ENCODE measurements at places on chromosomes 7 and 10. TPM values are rescaled to one million over a fixed set of nuclear protein-coding genes. Genes with fewer than 3 reads are reported as not detected.

DNA sequence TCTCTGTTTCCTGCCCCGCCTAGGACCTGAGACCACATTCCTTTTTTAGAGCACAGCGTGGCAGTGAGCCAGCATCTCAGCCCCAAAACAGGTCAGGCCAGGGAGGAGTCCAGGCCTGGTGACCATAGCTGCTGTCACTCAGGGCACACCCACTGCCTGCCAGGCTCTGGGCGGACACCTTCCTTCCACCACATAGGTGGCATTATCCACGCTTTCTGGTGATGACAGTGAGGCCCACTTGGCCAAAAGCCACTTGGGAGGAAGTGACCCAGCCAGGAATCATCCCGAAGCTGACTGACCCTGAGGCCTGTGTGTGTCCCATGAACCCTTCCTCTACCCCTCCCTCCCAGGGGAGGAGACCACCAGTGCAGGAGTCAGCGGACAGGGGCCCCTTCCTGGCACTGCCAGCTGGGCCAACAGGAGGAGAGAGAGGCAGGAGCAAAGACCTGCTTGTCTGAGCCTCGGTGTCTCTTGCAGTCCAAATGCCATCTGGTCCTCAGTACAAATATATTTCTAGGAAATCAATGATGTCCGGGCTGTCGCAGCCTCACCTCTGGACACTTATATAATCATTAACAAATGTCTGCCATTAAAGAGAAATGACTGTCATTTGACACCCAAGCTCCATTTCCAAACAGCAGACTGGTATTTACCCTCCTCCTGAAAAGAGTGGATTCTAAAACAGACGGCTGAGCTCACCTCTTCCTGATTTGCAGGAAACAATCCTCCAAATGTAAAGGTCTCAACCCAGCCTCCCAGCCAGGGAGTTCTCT, 63.0 kb downstream of the ABRAXAS2 start:
- peak; percentile 92 for DNase-seq

DNA sequence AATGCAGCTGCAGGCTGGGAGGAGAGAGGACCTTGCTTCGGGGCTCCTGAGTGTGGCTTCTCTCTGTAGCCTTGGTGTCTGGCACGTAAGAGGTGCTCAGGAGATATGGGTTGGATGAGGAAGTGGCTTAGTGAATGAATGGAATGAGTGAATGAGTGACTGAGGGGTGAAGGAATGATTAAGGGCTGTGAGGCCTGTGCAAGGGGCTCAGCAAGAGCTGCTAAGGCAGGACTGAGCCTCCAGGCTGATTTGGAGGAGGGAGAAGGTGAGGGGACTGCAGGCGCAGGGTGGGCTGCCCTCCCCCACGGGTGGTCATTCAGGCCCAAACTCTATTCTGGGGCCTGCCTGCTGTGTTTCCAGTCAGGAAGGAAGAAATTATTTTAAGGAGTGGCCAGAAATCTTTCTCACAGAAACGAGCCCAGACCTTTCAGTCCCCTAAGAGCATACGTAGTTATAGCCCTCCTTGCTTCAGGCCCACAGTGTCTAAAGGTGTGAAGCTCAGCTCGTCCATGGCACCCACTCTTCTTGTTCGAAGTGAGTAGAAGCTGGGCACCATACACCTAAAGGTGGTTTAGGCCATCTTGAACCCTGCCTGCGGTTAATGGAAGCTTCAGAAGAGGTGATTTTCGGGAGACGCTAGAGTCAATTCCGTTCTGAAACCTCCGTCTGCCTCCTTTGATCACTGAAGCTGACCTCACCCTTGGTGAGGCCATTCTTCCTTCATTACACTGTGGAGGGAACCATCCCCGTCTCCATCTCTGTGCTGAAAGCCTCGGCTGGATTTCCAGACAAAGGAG, 49.5 kb upstream of the SAMD8 start:
- DNase-seq = no peak

DNA sequence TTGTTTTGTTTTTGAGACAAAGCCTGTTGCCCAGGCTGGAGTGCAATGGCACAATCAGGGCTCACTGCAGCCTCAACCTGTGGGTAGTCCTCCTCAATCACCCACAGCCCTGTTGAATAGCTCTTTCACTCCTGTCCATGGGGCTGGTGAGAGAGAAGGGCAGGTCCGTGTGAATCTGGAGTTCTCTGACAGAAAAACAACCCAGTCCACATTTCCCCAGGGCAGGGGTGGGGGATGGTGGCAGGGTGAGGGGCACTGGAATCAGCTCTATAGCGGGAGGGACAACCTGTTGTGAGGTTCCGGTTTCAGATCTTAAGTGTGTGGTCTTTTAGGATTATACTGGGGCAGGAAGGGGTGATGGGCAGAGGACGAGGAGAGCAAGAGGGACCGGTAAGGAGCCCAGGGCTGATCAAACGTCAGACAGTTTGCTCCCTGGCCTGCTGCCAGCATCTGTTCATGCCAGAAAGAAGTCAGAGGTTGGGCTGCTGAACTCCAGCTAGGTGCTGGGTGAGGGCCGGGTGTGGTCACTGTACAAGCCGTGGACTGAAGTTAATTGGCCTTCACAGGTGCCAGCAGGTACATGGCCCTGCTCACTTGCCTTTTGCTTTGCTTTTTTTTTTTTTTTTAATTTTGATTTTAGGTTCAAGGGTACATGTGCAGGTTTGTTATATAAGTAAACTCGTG, 33.2 kb upstream of the MKRN1 start:
- peak; percentile 68 for DNase-seq

GRCh38 chr10:61031341-61031740, 87.4 kb upstream of the RHOBTB1 start:
- DNase-seq = no peak

DNA sequence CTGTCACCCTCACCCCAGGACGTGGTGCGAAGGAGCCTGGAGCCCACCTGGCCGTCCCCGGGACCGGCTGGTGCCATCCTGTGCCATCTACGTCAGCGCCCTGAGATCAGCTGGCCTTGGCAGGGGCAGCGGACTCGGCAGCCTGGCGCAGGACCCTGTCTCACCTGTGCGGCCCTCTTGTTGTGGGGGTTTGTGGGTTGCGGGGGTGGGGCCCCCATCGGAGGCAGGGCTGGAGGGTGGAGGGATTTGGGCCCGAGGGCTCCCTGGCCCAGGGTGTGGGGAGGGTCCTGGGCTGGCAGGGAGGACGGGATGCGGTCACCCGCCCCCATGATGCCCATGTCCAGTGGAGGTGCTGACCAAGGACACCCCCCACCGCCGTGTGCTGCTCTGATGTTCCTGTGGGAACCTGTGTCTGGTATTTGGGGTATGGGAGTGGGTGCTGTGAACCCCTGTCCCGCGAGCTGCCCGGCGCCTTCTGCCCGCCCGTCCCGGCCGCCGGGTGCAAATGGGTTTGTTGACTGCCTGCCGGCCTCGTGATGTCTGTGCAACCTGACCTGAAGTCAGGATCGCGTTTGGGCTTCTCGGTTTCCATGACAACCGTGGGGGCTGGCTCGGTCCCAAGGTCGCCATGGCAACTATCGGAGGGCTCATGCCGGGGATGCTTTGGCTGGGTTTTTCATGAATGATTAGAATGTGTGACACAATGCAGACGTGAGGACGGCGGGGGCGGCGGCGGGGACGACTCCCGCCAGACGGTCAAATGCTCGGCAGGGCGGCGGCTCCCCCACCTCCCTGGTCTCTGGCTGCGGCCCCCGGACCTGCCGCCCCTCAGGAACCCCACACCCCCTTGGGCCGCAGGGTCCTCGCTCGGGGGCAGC, 7.3 kb downstream of the MAFK start:
- peak; percentile 92 for DNase-seq

GRCh38 chr10:73850863-73851461, 23.4 kb downstream of the CAMK2G start:
- peak; percentile 47 for DNase-seq

DNA sequence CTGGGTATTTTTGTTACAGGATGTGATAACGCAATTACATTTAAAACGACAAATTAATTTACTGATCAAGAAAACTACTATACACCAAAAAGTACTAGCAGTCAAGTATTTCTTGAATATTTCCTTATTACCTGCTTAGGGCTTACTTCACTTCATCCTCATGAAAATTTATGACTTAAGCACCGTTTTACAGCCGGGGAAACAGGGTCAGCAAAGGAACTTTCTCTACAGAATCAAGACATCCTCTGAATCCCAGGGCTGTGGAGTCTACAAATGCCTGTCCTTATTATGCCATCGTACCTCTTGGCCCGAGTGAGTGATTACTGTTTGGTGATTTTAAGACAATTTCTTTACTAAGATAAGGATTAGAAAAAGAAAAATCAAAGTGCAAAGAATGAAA, 248.3 kb downstream of the ZMYND11 start:
- no peak for DNase-seq

DNA sequence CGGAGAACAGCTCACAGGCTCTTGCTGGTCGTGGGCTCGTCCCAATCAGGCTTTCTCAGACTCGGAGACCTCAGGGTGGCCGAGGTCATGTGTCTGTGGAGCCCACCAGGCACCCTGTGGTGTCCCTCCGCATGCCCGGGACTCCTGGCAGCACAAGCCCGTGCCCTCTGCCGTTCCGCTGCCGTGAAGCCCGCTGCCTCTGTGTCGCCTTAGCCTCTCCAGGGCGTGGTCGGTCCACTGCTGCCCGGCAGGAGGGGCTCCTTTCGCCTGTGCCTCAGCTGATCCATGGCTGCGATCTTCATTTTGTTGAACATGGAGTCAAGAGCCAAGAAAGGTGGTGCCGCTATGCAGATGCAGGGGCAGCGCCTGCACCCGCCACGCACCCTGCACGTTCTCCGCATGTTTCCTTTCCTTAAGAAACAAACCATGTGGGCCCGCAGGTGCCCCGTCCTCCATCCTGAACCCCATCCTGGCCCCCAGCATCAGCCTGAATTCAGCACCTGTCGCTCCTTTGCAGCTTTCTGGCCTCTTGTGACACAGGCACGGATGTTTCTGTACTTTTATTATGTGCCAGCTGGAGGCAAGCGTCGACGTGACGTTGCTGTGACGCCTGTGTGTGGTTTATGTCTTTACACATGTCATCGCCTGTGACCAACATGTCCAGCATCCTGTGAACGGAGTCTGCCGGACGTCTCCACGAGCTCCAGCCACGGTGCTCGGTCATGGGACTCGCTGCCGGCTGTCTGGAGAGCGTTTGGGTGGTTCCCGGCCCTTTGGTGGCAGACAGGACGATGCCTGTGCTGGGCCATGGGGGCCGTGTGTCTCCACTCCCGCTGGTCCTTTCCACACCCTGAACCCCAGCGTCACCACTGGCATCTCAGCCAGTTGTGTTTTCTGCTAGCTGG, 69.9 kb downstream of the NKX6-2 start:
- peak; percentile 28 for DNase-seq

DNA sequence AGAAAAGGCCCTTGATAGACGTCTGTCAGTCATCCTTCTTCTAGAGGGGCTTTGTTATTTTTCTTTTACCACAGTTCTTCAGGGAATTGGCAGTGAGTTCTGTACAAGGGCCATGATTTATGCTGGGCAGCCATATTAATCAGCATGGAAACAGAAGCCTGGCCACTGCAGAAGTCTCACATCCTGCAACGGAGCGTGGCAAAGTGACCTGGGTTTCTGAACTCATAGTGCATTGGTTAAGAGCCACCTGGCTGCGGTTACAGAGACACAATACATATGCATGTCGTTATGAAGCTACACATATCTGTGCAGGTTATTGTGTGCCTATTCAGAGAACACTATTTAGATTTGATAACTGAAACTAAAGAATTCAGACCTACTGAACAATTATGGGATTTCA, 419.4 kb upstream of the CELF2 start:
- DNase-seq = no peak

DNA sequence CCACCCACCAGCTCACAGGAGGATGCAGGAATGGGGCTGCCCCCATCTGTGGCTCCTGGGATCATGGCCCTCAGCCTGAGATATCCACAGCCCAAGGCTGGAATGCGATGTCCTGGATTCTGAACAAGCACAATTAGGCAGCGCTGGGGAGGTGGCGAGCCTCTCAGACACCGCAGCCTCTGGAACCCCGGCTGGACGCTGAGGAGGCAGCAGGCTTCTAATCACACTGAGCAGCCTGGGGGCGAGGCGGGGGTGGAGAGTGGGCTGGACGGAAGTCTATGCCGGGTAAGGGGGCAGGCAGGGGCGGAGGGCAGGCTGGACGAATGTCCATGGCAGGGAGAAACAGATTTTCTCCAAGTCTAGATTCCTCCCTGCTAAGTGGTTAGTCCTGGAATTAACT, 56.4 kb downstream of the DPYSL4 start:
- DNase-seq = no peak

GRCh38 chr7:93364806-93365205, 132.6 kb downstream of the VPS50 start:
- no peak for DNase-seq

DNA sequence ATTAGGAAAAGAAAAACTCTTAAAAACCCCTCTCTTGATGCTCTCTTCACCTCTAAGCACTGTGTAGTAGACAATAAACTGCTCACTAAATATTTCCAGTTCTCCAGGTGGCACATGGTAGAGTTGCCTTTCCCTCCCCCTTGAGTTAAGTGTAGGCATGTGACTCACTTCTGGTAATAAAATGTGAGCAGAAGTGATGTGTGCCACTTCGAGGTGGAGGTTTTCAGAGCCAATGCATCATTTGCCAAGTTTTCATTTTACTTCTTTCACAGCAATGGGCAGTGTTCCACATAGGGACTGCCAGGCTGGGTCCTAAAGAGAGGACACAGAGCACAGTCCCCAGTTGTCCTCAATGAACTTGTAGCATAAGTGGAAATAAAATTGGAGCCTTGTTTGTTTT, 131.6 kb upstream of the NPY start:
- DNase-seq = no peak

GRCh38 chr10:31770307-31770902, 158.2 kb downstream of the ARHGAP12 start:
- DNase-seq = peak; percentile 71

GRCh38 chr7:121187676-121188075, 141.1 kb upstream of the WNT16 start:
- DNase-seq = no peak

- no peak for DNase-seq
These were observed 1.5 kb upstream of the C10orf95 start for GRCh38 chr10:102452672-102453340.

- no peak for DNase-seq
These were observed 79.5 kb upstream of the SEMA3A start for GRCh38 chr7:84274029-84274638.

DNA sequence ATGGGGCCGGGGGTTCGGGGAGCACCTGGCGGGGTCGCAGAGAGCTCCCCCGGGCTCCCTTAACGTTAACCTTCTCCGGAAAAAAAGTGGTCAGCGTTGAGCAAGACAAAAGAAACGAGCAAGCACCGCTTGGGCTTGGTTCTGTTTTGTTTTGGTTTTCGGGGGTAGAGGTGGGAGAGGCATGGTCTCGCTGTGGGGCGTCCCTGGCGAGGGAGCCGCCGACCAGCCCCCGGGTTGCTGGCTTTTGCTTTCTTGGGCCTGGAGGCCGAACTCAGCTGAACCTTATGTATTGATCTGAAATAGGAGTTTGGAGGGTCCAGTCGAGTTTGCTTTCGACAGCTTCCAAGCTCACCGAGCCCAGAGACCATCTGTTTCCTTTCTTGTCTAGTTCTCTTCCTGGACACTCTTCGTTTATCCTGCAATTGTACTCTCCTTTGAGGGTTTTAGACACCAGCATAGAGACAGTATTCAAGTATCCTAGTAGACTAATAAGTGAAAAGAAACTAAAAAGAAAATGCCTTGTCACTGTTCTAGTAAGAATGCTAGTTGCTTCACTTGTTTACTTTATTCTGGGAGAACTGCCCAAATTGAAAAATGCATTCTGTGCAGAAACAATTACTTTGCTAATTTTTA, 980 bp downstream of the FHIP2A start:
- peak; percentile 43 for DNase-seq

EPHA1 gene
- not detected for total RNA-seq

LHFPL3 gene
- total RNA-seq = not detected

NPSR1 gene
- total RNA-seq = not detected

NEUROD6 gene
- not detected for total RNA-seq

PRKRIP1 gene
- total RNA-seq = 11.8 TPM

FKBP6 gene
- not detected for total RNA-seq

MRPS24 gene
- 200 TPM for total RNA-seq

NANOS1 gene
- 8.7 TPM for total RNA-seq

FANK1 gene
- total RNA-seq = 0.35 TPM

PRSS2 gene
- not detected for total RNA-seq
